Sigmoid colon (tissue), 7 donors: ENCODE measurements at places on chromosomes 7 and 10. TPM values are rescaled to one million over a fixed set of nuclear protein-coding genes. Genes with fewer than 3 reads are reported as not detected.

DNA sequence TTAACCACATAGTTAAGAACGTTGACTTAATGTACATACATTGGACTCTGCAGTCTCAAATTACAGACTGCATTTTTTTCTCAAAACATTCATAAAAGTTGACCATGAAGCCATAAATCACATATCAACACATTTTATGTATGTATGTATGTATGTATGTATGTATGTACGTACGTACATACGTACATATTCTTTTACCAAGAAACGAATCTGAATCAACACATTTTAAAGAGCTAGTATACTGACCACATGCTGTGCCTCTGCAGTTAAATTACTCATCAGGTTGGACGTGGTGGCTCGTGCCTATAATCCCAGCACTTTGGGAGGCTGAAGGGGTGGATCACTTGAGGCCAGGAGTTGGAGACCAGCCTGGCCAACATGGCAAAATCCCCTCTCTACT lies 105.8 kb downstream of the GPR158 start:
- H3K36me3 ChIP-seq: no peaks in the 10 kb centered on the region
- H3K4me3 ChIP-seq: no peak overlapping the region

Gene OR2A5
- total RNA-seq: not detected

DNA sequence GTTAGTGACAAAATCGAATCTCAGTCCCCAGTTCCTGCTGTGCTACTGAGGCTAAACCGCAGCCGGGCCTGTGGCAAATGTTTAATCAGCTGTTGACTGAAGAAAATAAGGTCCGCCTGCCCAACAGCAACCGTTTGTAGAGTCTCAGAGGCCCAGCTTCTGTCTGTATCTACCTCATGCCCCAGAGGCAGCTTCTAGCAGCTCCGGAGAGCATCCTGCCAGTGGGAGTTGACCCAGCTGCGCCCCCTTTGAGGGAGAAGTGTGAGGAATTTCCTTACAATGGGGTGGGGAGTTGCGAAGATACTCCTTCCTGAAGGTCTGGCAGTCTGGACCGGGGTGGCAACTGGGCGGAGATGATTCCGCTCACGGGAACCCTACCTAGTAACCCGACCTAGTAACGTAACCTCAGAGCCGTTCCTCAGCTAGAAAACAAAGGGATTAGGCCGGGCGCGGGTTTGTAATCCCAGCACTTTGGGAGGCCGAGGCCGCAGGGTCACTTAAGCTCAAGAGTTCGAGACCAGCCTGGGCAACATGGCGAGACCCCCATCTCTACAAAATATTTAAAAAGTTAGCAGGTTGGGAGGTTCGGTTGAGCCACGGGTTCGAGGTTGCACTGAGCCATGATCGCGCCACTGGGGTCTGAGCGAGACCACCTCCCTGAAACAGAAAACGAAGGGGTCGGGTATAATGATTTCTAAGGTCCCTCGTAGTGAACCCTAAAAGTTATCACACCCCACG lies 846 bp upstream of the ZNF775 start:
- DNase-seq: peak; percentile 76
- peaks cover 4% of the 10 kb centered on the region for H3K36me3 ChIP-seq
- peak overlapping the region; percentile 95 for H3K27ac ChIP-seq
- H3K27me3 ChIP-seq: no peaks in the 10 kb centered on the region
- H3K4me1 ChIP-seq: peaks cover 51% of the 10 kb centered on the region
- peak overlapping the region; percentile 84 for H3K4me3 ChIP-seq

Gene NEUROG3
- not detected for total RNA-seq

Gene ASB10
- not detected for total RNA-seq

- no peaks in the 10 kb centered on the region for H3K36me3 ChIP-seq
- H3K27ac ChIP-seq: no peak overlapping the region
- no peaks in the 10 kb centered on the region for H3K27me3 ChIP-seq
- no peak overlapping the region for H3K4me3 ChIP-seq
Observed at GRCh38 chr10:50809596-50809995, 69.9 kb downstream of the ASAH2B start.

Gene ASAH2
- 0.55 TPM for total RNA-seq

DNA sequence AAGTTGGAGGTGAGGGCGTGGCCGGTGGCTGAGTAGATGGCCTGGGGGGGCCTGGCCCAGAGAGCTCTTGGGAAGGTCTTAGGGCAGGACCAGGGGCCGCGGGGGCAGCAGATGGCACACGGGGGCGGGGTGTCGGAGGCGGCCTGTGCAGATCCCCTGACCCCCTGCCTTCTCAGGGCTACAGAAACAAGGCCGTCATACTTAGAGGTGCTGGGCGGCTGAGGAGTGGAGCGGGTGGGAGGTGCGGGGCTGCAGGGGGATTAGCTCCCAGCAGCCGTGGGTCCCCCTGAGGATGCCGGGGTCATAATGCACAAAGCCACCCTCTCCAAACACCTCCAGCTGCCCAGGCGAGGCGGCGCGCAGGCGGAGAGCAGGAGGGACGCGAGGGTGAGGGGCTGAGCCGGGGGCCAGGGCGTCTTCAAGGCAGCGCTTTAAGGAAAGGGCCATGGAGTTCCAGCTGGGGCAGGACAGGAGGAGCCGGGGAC lies 40.4 kb upstream of the ZNF32 start:
- H3K4me1 ChIP-seq: peaks cover 24% of the 10 kb centered on the region
- DNase-seq: peak; percentile 63
- H3K36me3 ChIP-seq: no peaks in the 10 kb centered on the region
- no peak overlapping the region for H3K27ac ChIP-seq
- H3K4me3 ChIP-seq: peak overlapping the region; percentile 58

DNA sequence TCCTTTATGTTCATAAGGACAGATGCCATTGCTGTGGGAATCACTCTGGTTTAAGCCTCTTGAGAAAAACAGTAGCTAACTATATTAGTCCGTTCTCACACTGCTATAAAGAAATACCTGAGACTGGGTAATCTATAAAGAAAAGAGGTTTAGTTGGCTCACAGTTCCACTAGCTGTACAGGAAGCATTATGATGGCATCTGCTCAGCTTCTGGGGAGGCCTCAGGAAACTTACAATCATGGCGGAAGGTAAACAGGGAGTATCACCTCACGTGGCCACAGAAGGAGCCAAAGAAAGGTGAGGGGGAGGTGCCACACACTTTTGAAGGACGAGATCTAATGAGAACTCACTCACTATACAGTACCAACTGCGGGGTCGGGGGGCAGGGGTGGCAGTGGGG lies 2.9 kb upstream of the CAV2 start:
- H3K36me3 ChIP-seq: no peaks in the 10 kb centered on the region
- DNase-seq: no peak
- peaks cover 29% of the 10 kb centered on the region for H3K4me1 ChIP-seq
- H3K27me3 ChIP-seq: no peaks in the 10 kb centered on the region
- no peak overlapping the region for H3K4me3 ChIP-seq

Gene CTAGE8
- total RNA-seq: 1.7 TPM

Gene WNT16
- 1.4 TPM for total RNA-seq
